Tongue (tissue), 3 donors: ENCODE measurements at places on chromosomes 12 and 14. TPM values are rescaled to one million over a fixed set of nuclear protein-coding genes. Genes with fewer than 3 reads are reported as not detected.

DNA sequence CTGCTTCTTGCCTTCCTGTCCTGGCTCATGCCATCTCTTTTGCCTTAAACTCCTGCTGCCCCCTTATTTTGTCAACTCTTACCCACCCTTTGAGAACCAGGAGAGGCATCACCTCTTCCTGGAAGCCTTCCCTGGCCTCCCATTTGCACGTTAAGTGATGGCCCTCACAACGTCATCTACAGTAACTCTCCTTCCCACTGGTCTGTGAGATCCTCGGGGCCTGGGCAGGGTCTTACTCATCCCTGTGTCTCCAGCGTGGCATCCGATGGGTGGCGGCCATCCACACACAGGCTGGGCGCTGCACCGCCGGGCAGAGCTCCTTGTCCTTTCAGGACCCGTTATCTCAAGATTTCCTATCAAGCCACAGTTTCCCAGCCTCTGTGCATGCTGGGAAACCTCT lies 16.8 kb upstream of the CACNA2D4 start:
- no peak for DNase-seq

GRCh38 chr12:77102123-77102522 lies 36.8 kb upstream of the E2F7 start:
- DNase-seq = no peak

DNA sequence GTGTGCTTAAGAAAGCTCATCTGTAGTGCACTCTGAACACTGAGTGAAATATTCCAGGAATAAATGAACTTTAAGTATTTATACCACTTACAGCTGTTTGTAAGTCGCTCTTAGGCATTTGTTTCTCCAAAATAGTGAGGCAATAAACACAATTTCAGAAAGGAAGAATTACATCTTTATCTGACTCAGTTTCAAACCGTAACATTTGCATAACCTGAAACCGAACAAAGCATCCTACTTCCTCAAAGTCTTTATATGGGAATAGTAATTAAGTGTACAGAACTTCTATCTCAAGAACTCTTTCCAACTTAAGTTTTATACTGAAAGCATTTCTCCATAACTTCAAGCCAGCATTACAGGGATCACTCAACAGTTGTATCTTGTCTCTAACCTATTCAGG lies 58.4 kb downstream of the SOX5 start:
- no peak for DNase-seq

DNA sequence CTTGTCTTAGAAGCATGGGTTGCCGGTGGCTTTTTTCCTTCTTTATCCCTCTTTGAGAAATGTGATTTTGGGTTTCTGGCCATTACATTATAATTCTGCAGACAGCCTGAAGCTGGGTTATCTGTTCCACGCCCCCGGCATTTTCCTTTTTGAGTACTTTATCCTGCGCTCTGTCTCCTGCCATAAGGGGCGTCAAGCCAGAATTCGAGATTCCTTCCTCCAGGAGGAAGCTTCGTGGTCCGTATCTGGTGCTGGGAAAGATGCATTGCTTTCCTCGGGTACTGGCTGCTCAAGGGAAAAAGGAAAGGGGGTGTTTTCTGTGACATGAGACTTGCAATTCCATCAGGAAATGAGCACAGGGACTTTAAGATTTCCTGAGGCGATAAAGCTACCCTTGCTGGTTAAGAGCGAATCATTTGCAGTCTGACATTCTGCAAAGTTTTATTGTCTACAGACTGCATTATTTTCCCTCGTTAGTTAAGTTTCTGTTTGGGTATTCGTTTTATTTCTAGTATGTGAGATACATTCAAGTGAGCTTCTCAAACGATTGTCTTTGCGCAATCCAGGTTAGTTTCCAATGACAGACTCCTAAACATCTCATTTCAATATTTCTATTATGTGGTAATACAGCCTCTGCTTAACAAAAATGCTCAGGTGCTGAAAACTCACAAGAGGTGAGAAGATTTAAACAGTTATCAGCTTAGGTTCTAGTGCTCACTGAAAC lies 694 bp downstream of the AKAP5 start:
- peak; percentile 64 for DNase-seq

CAPZA3 gene
- total RNA-seq = not detected
